SHP77 treated with DMSO at 0.1 percent for 48 hours (cell line): ENCODE measurements at places on chromosomes 3 and 15.

DNA sequence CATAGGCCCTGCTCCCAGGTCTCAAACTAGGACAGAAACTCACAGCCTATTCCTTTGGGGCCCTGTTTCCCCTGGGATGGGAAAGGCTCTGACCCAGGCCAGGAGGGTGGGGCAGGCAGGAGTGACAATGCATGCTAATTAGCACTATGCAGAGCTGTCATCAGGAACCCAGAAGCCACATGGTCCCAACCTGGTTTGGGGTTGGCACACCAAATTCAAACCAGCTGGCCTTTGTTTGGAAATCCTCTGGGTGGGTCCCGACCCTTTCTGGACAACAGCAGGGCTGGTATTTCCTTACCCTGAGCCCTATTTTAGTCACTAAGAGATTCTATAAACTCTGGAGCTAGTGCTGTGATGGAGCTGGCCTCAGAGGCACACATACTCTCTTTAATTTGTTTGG lies 166.2 kb downstream of the LRTM1 start:
- DNase-seq = no peak

DNA sequence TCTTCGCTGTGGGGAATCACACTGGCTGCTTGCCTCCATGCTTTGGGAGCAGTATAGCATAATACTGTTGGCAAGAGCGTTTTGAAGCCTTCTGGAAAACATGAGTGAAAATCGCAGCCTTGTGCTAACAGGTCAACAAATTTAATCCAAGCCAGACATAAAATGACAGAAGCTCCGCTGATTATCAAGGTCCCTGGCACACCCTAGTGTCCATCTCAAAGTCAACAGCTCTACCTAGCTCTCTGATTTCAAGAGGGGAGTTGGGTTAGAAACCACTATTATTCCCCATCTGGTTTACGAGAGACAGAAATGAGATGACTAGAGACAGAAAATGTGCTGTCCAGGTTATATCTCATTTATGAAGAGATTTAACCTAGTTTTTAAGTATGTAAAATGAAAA lies 73.6 kb upstream of the MDFIC2 start:
- no peak for DNase-seq

GRCh38 chr3:192831801-192832347 lies 85.8 kb downstream of the MB21D2 start:
- no peak for DNase-seq

DNA sequence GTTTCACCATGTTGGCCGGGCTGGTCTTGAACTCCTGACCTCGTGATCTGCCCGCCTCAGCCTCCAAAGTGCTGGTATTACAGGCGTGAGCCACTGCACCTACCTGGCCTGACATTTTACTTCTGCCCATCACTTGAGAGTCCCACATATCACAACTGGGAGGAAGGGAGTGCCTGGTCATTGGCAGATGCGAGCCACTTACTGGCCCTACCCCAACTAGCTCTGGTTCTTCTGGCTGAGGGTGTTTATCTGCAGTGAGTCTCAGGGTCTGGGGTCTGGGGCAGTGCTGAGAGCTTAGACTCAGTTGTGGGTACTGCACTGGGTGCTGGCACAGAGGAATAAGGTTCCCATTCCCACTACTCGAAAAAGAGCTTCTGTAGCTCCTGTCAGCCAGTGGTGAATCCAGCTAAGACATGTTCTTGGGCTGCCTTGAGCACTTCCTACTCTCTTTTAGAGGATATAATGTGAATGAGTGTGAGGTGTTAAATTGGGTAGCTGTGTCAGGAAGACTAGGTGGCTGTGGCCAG lies 30.2 kb downstream of the DAG1 start:
- DNase-seq = no peak

DNA sequence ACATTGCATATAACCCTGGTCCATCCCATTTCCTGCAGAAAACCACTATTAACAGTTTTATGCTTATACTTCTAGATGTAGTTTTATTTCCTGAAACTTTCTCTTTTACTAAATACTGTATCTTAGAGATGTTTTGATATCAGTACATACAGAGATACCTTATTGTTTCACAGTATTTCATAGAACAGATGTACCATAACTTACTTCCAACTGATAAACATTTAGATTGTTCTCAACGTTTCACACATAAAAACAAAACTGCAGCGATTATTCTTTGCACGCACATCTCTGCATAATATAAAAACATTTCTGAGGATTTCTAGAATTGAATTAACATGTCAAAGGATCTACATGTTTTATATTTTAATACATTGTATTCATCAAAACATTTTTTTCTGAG lies 2.6 kb downstream of the ZNF80 start:
- DNase-seq = no peak

GRCh38 chr3:11155341-11156025 lies 1.2 kb downstream of the HRH1 start:
- DNase-seq = no peak

GRCh38 chr3:73228437-73228836 lies 167.0 kb downstream of the EBLN2 start:
- no peak for DNase-seq

DNA sequence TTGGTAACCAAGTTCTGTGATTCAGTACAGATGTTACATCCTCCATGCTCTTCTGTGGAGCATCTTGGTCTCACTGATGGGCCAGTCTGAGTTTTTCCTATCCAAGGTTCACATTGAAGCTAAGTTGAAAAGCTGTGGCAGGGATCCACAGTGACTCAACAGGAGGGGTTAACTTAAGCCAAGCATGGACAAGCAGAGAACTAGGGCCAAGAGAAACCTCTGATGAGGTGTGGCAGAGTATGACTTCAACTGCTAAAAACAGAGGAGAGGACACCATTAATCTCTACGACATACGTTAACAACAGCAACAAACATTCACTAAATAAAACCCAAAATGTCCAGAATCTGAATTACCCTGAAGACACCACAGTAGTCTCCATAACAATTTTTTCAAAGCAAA lies 268.1 kb upstream of the UBE2E2 start:
- DNase-seq = no peak

- DNase-seq = no peak
These were observed 290.9 kb downstream of the OCA2 start for GRCh38 chr15:27808182-27808581.

GRCh38 chr3:131840156-131840797 lies 194.5 kb downstream of the CPNE4 start:
- no peak for DNase-seq

- no peak for DNase-seq
These were observed 587.4 kb upstream of the MDFIC2 start for GRCh38 chr3:70899816-70900215.

DNA sequence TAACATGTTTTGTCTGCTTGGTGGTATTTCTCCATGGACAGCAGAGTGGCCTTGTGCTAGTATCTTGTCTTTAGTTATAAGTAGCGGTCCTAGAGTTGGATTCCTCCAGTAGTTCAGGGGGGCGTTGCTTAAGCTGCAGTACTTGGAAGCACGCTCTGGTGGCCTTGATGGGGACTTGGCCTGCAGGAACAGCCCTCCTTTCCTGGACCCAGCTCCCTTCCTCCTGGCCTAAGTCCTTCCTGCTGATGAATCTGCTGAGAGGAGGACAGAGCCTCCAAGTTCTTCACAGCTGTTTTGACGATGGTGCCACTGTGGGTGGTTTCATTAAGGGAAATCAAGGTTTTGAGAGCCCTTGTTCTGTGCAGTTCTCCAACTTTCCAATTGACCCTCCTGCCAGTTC lies 38.6 kb upstream of the SEC22A start:
- DNase-seq = no peak

GRCh38 chr3:37531066-37531720 lies 330.5 kb upstream of the CTDSPL start:
- no peak for DNase-seq

DNA sequence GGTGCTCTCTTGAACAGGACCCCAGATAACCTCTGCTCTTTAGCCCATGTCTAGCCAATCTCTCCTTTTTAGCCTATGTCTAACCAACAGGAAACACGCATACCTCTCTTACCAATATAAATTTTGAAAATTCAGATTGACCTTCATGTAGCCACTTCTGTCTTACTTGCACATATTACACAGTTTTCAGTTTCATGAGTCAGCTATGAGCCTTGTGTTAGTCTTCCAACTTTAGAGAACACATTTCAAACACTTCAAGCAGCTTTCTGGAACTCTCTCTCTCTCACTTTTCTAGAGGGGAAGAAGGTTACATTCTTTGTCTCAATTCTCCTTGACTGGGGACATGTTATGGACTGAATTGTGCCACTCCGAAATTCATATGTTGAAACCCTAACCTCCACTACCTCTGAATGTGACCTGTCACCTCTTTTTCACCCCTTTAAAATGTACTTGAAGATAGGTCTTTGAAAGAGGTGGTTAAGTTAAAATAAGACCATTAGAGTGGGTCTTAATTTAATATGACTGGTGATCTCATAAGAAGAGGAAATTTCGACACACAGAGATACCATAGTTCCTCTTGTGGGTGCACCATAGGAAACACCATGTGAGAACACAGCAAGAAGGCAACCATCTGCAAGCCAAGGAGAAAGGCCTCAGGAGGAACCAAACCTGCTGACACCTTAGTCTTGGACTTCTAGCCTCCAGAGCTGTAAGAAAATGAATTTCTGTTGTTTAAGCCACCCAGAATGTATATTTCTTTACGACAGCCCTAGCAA lies 480.3 kb upstream of the ALCAM start:
- no peak for DNase-seq

GRCh38 chr15:39976291-39977274 lies 42.7 kb downstream of the EIF2AK4 start:
- DNase-seq = no peak

- no peak for DNase-seq
These were observed 75.9 kb downstream of the UACA start for GRCh38 chr15:70687482-70687881.

DNA sequence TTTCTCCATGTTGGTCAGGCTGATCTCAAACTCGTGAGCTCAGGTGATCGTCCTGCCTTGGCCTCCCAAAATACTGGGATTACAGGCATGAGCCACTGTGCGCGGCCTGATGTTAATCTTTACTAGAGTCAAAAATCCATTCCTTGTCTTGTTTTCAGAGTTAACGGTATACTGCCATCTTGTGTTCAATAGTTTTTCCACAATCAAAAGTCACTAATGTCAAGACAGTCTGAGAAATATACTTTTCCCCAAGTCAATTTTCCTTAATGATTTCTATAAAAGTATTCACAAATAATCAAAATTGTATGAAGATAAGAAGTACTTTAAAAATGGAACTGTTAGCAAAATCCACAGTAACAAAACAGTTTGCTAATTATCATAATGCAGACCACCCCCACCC lies 8.5 kb downstream of the CRBN start:
- no peak for DNase-seq

DNA sequence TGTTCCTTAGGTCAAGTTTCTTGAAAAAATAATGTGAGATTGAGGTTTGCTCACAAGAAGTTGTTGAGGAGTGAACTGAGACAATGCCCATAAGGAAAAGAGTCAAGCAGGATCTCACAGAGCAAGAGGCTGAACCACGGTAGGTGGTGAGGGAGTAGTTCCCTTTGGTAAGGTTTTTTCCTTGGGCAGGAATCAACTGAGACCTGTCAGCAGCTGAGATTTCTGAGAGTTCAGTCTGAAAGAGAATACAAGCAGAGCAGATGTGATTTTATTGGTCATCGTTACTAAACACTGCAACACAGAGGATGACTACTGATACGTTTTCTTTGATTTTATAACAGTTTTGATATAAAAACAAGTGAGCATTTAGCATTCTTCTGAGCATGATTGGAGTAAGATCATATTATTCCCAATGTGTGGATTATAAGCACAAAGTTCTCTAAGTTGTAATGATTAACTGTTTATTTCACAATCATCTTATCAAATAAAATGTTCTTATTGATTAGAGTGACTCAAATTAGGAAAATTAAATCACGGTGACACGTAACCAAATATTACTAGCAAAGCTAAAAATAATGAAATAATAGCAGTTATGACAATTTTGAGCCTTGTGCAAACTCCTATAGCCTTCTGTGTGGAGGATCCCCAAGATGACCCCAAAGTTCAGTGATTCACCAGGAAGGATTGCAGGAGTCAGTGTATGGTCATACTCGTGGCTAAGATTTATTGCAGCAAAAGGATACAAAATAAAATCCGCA lies 346.2 kb upstream of the ZNF717 start:
- DNase-seq = no peak

DNA sequence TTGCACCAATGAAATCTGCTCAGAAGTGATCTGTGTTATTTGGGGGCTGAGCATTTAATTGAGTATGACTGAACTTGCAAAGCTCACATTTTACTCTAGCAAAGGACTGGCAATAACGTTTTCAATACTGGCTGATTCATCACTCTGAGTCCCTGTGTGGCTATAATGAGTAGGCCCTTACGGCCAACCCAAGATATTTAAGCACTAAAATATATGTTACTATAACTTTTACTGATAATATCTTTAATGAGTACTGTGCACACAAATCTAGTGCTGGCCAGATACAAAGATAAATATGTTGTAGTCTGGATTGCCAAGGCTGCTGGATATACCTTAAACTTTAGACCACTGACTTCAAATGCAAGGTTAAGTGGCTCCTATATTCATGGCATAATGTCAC lies 436.4 kb upstream of the KCNMB2 start:
- no peak for DNase-seq

GRCh38 chr3:143875546-143875945 lies 27.3 kb upstream of the SLC9A9 start:
- DNase-seq = no peak

- DNase-seq = no peak
These were observed 6.9 kb upstream of the CA12 start for GRCh38 chr15:63388511-63388910.

DNA sequence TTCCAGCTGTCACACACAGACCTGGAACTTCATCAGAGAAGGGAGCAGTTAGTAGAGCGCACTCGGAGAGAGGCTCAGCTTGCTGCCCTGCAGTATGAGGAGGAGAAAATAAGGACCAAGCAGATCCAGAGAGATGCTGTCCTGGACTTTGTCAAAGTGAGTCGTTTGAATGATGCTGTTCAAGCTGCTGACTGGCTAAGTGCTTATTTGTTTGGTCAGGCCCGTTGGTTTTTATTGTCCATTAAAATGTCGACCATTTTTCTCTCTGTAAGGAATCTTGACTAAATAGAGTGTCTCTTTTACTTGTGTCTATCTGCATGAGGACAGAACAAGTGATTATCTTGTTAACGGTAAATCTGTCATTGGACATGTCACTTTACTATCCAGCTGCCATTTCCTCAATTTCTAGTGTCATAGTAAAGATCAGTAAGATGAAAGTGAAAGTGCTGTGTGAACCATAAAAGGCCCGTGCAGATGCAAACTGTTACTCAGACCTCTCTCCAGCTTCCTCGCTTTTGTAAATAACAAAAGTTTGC lies 56.9 kb downstream of the LRCH3 start:
- no peak for DNase-seq

- no peak for DNase-seq
These were observed 54.0 kb upstream of the BBX start for GRCh38 chr3:107468782-107469181.

- DNase-seq = no peak
These were observed 3.6 kb upstream of the C3orf85 start for GRCh38 chr3:109132801-109133473.

GRCh38 chr3:42173307-42173706 lies 82.2 kb downstream of the TRAK1 start:
- no peak for DNase-seq

GRCh38 chr3:145197051-145197820 lies 963.7 kb downstream of the PLOD2 start:
- no peak for DNase-seq
